ENCODE measurements at places on chromosomes 5 and 9. TPM values are rescaled to one million over a fixed set of nuclear protein-coding genes. Genes with fewer than 3 reads are reported as not detected.

DNA sequence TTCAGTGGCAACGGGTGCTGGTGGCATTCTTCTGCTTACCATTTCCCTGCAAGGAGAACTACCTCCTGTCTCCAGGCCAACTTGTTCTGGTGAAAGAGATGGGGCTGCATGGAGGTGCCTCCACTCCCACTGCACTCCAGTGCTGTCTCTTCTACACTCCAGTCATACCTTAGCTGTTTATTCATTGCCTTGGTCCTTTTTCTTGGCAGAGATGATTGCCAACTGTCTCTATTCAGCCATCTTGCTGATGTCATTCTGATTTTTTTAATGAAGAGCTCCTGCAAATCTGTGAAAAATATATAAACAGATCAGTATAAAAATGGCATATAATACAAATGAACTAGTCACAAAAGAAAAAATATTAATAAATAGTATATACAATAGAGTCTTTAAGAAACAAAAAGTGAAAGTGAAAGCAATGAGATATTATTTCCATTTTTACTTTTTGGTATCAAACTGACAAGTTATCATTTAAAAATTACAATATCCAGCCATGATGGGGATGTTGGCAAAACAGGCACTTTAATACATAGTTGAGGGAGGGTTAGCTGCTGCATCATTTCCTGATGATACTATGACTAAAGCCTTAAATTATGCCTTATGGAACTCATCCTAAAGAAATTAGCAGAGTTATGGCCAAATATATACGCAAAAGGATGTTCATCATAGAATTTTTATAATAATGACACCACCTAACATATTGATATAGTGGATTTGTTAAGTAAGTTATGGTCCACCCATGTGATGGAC, 109.4 kb downstream of the CARTPT start:
- DNase-seq, result no peak

DNA sequence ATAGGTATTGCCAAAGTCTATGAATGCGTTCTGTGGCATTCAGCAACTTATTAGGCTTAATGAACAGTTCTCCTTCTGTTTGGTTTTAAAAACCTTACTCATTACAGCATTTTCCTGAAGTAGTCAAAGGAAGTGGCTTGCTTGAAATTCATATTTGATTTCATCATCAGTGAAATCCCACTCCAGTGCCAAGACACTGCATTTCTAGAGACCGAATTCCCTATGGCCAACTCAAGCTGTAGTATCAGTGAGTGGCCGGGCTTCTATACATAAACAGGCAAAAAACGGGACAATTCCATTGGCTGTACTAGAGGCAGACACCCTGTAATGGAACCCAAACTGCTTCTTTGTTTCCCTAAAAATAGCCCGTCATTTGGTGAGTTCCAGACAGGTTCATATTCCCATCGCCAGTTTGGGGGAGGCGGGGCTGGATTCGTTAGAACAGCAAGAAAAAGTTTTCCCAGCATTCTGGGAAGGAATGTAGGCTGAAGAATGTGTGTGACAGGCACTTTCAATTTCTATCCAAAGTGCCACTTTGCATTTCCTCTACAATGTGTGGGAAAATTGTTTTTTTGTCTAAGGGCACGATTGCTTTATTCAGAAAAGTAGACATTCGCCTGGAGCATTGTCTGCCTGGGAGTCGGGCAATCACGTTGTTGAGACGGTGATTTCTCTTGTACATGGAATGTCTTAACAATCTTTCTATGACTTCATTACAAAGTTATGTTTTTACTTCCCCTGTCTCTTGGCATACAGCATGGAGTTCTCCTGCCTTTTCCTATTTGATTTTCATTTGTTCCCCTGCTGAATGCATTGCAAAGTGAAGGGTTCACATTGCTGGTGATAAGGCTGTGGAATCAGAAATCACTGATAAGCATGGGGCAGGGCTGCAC, 141.8 kb upstream of the MAST4 start:
- DNase-seq, result no peak

- DNase-seq, result no peak
Observed at GRCh38 chr9:108759835-108760234, 96.0 kb downstream of the ACTL7B start.

DNA sequence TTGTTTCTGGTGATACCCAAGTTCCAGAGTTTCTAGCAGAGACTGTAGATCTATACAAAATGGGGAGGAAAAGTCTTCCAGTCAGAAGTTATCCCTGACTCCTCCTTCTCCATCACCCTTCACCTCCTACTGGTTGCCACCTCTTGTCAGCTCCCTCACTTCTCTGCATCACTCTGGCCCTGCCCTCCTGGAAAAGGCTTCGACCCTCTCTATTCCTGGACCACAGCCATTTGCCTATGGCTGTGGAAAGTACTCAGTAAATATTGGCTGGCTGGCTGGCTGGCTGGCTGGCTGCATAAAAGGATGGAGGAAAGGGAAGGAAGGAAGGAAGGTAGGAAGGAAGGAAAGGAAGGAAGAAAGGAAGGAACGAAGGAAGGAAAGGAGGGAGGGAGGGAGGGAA, 32.7 kb upstream of the ABCA1 start:
- no peak for DNase-seq

DNA sequence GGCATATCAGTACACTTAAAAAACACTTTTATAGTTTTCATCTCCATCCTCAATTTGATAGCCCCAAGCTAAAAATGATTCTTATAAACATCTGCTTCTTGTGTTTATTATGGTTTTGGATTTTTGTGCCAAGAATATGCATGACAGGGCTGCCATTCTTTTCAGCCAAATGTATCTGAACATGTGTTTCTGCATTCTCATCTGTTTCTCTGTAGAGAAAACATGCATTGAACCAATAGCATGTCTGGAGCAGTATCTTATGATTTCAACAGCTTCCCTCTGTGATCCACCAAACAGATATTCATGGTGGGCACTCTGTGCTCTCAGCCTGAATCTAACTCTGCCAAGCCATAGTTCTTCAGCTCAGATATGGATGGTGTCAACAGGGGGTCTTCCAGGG, 99.3 kb upstream of the ERCC6L2 start:
- DNase-seq, result no peak

DNA sequence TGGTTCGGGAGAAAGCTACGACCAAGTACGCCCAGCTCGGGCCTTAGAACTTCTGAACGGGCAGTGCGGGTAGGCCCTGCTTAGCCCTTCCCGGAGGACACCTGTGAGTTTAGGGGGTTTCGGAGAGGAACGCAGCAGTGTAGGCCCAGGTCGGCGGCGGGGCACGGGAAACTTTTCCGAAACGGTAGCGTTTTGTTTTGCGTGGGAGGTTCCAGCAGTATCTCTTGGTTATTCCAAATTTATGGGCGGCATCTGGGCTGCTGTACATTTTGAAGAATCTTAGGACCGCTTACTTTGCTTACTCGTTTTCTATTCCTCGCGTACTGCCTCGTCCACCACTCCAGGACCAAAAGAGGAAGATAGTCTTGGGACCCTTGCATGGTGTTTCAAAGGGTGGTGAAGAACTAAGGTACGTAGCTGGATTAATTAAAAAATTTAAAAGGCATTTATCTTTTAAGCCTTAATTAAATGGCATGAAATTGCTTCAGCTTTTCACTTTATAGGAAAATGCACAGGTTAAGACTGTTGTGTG, 492 bp downstream of the TENT2 start:
- DNase-seq, result no peak

DNA sequence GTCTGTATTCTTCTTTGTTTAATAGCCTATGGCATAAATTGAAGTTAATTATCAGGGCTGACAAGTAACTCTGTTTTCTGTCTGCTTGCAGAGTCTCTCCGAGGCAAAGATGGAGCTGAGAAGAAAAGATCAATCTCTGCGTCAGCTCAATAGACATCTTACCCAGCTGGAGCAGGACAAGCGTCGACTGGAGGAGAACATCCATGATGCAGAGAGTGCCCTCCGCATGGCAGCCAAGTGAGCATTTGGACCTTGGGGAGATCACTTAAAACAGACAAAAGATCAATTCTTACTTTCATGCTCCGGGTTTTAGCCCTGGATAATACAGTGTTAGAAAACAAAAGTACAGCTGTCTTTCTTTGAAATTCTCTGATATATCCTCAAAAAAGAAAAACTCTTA, 293.8 kb downstream of the CCDC171 start:
- DNase-seq, result no peak

DNA sequence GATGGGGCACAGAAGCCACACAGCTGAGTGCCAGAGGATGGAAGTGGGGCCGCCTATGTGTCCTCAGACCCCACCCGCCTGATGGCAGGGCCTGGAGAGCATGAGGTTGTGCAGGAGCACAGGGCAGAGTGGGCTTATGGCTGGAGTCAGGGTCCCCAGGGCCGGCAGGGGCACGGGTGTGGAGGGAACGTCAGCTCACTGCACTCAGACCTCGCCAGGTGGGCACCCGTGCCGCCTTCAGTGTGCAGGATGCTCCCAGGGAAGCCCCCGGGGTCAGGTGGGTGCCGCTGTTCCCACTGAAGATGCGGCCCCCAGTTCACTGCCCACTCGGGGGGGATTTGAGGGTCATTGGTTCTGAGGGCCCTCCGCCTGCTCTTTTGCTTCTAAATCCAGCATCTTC, 34.9 kb downstream of the EXOC3 start:
- no peak for DNase-seq

GRCh38 chr5:83955916-83956315, 235.3 kb upstream of the HAPLN1 start:
- no peak for DNase-seq

CHSY3 gene
- 0.91 TPM for total RNA-seq

GRXCR2 gene
- total RNA-seq, result not detected

DNA sequence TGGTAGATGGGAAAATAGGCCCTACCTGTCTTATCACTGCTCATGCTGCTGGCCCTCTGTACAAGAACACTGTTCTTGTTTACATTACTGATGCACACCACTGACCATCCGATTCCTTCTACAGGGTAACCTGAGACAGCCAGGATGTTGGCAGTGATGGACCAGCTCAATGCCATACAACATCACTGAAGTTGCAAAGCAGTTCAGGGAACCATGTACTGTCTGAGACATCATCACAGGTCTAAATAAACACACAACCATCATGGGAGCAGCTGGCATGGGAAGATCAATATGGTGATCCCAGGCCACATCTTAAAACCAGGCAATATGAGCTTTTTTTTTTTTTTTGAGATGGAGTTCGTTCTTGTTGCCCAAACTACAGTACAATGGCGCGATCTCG, 59.0 kb downstream of the IARS1 start:
- no peak for DNase-seq

TAF7 gene
- 100 TPM for total RNA-seq

- no peak for DNase-seq
Observed at GRCh38 chr5:11364531-11364930, 539.7 kb downstream of the CTNND2 start.

- DNase-seq, result no peak
Observed at GRCh38 chr5:150734579-150735384, 24.0 kb downstream of the DCTN4 start.

DNA sequence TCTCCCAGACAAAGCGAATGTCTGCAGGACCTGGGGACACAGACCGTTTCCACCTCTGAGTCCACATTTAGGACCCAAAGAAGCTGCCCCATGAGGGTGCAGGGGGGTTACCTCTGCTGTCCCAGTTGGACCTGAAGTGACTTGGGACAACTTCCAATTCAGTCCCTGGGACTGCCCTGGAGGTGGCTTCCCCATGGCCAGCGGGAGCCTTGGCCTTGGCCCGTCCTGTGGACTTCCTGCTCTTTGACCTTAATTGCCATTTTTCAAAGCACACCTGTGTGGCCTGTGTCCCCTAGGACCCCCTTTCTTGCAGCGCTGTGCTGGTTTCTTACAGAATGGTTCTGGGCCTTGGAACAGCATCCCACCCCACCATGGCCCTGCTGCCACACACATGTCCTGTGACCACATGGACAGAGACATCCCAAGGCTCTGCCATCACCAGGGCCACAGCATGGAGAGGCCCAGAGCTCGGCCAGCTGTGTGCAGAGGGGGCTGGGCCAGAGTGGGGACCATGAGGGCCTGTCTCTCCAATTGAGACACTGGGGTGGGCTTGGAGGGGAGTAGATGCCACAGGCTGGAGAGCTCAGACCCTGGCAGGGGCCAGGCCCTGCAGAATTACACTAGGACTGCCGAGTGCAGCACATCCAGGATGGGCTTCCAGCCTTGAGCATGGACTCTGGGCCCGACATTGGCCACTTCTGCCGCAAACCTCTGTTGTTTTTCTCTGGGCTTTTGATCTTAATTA, 45.8 kb downstream of the SECISBP2 start:
- no peak for DNase-seq

DNA sequence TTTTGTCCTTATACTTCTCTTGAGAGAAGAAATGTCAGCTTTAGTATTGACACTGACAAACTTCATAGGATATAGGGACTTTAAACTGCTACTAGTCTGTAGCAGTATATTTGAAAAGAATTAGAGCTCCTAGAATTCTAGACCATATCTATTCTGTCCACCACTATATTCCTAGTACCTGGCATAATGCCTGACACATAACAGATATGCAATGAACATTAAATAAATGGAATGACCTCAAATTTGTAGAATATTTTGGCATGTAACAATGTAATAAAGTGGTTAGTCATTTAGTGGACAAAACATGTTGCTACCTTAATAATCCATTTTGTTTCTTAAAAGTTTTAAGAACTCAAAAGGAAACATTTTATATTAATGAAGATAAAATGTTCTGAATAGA, 57.5 kb downstream of the HOMER1 start:
- DNase-seq, result no peak
